ENCODE measurements at places on chromosomes 12 and 14.

DNA sequence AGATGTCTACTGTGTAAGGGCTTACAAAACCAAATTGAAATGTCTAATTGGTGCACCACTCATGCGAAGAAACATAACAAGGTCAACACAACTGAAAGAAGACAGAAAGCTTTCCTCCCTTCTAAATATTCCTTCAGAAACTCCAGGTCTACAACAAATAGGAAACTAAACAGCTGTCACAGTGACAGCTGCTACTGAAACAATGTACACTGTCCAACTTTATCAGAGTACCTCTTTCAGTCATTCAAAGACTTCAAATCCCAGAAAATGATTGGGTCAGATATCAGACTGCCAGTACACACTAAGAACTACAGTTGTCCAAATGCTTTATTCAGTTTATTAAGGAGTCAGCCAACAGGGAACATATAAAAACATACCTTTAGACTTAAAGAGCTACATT is 35.2 kb downstream of the CEP128 start:
- no peak for DNase-seq

DNA sequence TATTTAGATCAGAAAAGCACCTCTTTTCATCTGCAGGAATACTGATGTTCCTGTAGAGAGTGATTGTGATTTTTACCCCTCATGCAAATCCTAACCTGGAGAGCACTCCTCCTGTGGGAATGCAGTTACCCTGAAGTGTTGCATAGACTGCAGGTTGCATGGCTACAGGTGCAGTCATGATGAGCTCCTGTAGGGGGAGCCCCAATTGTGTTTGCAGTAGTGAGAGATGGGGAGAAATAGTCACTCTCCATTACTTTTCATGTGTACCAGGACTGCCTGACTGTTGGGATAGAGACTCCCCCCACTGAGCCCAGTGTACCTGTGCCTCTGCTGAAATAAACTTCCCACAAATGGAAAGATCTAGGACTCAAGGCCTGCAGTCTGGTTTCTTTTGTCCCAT is 1086.5 kb downstream of the SLC6A15 start:
- DNase-seq = peak; percentile 6

DNA sequence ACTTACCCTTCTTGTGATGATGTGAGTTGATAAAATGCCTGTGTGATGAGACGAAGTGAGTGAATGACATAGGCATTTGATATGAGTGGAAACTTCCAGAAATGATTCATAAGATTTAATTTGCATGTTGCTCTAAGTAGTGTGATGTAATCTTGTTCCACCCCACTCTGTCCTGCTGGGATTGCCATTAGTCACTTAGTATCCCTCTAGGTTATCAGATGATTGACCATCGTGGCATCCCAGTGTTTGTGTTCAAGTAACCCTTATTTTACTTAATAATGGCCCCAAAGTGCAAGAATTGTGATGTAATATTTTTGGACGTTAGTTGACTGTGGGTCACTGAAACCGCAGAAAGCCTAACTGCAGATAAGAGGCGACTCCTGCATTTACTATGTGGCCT is 214.4 kb upstream of the DIO2 start:
- no peak for DNase-seq

- no peak for DNase-seq
Measured at GRCh38 chr12:108833757-108834472, 23.5 kb downstream of the SSH1 start.

DNA sequence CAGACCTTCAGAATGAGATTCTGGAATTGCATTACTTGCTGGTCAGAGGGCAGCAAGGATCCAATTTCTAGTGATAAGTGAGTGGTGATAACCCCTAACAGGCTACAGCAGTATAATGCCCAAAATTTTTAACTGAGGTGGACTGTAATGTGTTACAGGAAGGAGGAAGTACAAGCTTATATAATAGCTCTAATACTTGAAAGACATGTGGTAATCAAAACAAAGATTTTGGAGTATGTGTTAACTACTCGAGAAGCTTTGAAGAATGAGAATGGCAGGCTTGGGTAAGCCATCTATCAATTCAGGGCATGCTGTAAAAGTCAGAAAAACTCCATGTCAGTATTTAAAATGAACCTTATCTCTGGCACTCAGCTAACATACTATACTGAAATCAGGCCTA is 70.5 kb downstream of the ANKS1B start:
- DNase-seq = no peak
